ENCODE measurements at places on chromosomes 5 and 9. TPM values are rescaled to one million over a fixed set of nuclear protein-coding genes. Genes with fewer than 3 reads are reported as not detected.

The RAB3C gene
- not detected for total RNA-seq

- DNase-seq = no peak
- no peak overlapping the region for H3K4me3 ChIP-seq
- peaks cover 19% of the 10 kb centered on the region for H3K36me3 ChIP-seq
- no peaks in the 10 kb centered on the region for H3K27me3 ChIP-seq
Measured at GRCh38 chr5:60972231-60972630, 27.2 kb downstream of the NDUFAF2 start.

DNA sequence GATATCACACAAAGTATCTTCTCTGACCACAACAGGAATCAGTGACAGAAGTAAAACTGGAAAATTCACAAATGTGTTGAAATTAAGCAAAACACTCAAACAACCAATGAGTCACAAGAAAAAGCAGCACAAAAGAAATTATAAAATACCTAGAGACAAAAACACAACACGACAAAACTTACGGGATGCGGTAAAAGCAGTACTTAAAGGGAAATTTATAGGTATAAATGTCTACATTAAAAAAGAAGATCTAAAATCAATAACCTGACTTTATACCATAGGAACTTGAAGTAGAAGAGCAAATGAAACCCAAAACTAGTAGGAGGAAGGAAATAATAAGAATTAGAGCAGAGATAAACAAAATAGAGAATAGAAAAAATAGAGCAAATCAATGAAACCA is 2.8 kb upstream of the WDR41 start:
- no peak overlapping the region for H3K27ac ChIP-seq
- no peaks in the 10 kb centered on the region for H3K36me3 ChIP-seq
- no peak for DNase-seq

- no peak for DNase-seq
- no peak overlapping the region for H3K4me3 ChIP-seq
- H3K36me3 ChIP-seq = peaks cover 5% of the 10 kb centered on the region
- H3K4me1 ChIP-seq = peaks cover 8% of the 10 kb centered on the region
- no peaks in the 10 kb centered on the region for H3K27me3 ChIP-seq
Measured at GRCh38 chr5:9104571-9105339, 441.1 kb downstream of the SEMA5A start.

- peaks cover 4% of the 10 kb centered on the region for H3K27me3 ChIP-seq
- H3K36me3 ChIP-seq = peaks cover 20% of the 10 kb centered on the region
- DNase-seq = no peak
- no peak overlapping the region for H3K4me3 ChIP-seq
- peaks cover 28% of the 10 kb centered on the region for H3K4me1 ChIP-seq
Measured at GRCh38 chr9:137788561-137789294, 88.9 kb upstream of the CACNA1B start.
